ENCODE measurements at places on chromosomes 2 and 18.

DNA sequence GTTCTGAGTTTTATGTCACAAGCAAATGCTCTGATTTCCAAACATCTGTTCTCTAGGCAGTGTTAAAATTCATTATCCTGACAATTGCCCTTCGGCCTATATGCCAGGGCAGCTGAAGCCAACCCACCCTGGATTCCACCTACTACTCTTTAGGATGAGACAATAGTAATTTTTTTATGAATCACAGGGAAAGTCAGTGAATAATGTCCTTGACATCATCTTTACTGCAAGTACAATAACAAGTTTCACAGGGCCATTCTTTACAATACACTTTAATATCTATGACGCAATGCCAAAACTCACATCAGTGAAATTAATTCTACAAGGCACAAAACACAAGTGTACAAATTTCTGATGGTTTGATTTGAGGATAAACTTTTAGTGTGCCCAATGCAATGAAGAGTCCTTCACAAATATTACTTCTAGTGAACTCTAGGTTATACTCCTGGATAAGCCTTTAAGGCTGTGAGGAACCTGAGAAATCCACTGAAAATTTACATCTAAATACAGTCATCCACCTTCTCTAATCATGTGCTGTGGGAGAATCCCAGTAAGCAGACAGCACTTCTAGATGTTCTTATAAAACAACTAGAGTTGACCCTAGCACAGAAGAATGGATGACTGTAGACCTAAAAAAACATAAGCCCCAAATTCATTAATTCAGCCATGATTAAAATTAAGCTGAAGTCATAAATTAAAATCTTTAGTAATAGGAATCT lies 77.3 kb upstream of the CTLA4 start:
- no peak for DNase-seq

DNA sequence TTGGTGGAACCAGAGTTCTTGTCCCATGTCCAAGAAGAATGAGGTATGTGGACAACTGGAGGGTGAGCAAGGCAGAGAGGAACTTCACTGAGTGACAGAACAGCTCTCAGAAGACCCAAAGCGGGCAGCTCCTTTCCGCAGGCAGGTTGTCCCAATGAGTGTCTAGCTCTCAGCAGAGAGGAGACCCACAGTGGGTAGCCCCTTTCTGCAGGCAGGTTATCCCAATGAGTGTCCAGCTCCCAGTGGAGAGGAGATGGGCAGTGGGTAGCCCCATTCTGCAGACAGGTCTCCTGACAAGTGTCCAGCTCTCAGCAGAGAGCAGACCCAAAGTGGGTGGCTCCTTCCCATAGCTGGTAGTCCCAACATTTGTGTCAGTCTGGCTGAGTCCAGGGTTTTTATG lies 69.6 kb downstream of the SRBD1 start:
- peak; percentile 23 for DNase-seq

DNA sequence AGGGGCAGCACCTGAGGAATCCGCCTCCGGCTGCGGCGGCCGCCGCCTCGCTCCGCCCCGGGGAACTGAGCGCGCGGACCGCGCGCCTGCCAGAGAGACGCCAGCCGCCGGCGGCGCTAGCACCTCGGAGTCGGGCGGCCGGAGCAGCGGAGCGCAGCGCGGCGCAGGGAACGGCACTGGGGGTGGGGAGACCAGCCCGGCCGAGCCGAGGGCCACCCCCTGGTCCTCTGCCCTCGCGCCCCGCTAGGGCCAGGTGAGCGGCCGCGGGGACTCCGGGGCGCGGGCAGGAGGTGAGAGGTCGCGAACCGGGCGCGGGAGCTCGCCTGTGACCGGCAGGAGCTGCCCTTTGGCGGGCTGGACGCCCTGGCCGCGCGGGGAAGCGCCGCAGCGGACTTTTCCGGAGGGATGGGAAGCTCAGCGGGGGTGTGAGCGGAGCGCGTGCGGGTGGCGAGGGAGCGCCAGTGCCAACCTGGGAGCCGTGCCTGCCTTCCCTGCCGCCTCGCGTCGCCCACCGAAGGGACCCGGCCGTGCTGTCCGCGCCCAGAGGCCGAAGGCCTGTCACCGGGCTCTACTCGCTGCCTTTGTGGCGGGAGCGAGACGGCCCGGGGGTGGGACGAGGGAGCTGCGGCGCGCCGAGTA lies at the start of gene GREB1L:
TSS of gene GREB1L (plus strand) at position 92 of the 639 bp plus-strand sequence. CDS start 141,287 bp downstream, outside the sequence.
- no peak for DNase-seq

DNA sequence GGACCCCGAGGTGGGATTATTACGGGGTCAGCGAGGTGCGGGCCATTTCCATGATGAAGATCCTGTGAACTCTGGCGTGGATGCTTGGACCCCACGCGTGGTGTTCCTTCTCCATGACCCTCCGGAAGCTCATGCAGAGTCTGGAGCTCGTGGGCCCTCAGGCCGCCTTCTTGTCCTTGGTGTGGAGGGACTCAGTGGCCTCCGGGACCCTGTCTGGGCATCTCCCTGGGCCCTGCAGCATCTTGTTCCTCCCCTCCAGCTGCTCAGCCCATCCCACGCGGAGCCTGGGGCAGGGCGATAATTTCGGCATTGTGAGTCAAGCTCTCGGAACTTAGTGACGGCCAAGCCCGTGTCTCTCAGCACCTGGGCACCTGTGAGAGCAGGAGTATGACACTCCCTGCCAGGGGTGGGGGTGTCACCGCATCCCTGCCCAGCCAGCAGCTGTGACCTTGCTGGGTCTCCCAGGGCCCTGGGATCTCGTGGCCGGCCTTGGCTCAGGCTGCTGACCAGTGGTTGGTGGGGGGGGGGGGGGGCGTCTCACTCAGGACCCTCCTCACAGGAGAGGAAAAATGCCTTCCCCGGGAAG lies 24.6 kb downstream of the RTP5 start:
- DNase-seq, result no peak

DNA sequence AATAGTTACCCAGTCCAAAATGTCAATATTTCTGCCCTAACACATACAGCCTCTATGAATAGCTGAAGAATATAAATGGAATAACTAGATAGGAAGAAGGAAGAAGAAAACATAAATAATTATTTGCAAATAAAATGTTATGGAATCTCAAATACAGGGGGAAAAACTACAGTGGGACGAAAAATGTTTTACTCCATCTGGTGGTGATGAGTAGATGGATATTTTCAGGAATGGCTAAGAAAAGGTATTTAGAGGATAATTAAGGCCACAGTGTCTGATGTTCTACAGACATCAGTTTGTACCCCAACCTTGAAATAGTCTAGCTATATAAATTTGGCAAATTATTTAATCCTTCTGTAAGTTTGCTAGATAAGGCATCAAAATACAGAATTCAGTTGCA lies 178.1 kb upstream of the FSHR start:
- no peak for DNase-seq

DNA sequence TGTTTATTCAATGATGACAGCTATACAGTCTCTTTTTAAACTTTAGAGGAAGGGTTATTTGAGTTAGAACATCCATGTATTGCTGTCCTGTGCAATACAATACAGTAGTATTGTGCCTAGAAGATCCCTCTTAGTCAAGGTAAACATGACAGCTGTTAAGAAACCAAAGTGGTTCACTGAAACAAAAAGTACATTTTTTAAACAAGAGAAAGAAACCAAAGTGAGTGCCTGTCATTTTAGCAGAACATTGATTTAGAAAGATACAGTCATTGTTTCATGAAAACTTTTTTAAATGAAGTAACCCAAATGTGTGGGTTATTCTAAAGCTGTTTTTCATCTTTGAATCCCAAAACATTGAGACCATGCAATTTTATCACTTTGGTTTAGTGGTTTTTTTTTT lies 15.5 kb downstream of the ITPRID2 start:
- no peak for DNase-seq
